HFFc6 (cell line): ENCODE measurements at places on chromosomes 4 and X. TPM values are rescaled to one million over a fixed set of nuclear protein-coding genes. Genes with fewer than 3 reads are reported as not detected.

Gene TRPC5OS
- not detected in 3 replicates for total RNA-seq

DNA sequence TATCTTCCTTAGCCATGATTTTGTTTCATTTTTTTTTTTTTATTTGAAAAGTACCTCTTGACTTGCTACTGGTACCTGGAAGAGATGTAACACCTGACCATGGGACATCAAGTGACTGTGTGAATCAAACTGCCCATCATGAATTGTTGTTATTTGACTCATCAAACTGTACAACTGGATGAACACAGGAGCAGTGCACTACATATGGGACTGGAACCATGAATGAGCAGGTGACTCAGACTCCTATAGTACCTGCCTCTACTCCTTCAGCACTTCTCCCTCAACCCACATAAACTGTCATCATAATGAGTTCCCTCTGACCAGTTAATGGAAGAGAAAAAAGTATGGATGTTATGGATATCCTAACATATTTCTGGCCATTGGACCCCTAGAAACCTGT lies 15.9 kb upstream of the UBE2D3 start:
- H3K27me3 ChIP-seq: no peaks in the 10 kb centered on the region
- H3K4me1 ChIP-seq: peaks cover 15% of the 10 kb centered on the region
- no peaks in the 10 kb centered on the region for H3K36me3 ChIP-seq
- no peak for DNase-seq
- no peak overlapping the region; the same call in 1 of the 2 replicates for H3K27ac ChIP-seq

Gene SSX1
- total RNA-seq: not detected in 3 replicates

Gene PACRGL
- total RNA-seq: 9.3 to 12.2 TPM (median 9.6 TPM) in 3 replicates

Gene GRIA3
- total RNA-seq: 17.7 to 29.5 TPM (median 22.8 TPM) in 3 replicates

DNA sequence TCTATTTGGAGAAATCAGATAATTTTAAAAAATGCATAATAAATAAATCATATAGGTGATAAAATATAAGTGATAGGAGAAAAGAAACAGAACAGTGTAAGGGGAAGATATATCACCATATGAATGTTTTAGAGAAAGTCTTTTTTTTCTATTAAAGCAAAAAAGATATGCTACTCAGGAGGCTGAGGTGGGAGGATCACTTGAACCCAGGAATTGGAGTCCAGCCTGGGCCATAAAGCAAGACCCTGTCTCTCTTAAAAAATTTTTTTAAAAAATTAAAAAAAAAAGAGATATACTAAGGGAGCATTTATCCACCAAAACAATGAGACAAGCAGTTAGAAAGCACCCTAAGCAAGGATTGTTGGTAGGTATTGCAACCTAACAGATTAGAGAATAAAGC lies 6.1 kb downstream of the TMEM156 start:
- no peak overlapping the region for H3K4me3 ChIP-seq
- H3K4me1 ChIP-seq: peaks cover 38% of the 10 kb centered on the region
- no peaks in the 10 kb centered on the region for H3K36me3 ChIP-seq
- DNase-seq: no peak
- no peaks in the 10 kb centered on the region; the same call in 1 of the 2 replicates for H3K27me3 ChIP-seq
- peak overlapping the region; percentile 31 for H3K27ac ChIP-seq
